Trophoblast cell (in vitro differentiated cells and primary cell): ENCODE measurements at places on chromosomes 16 and 17.
A peak's percentile ranks its signal among the peaks of the same experiment; 100 is the strongest.

- DNase-seq: no peak
Measured at GRCh38 chr16:77387815-77388209, 47.0 kb downstream of the ADAMTS18 start.

GRCh38 chr17:8869114-8869815 is 1.8 kb upstream of the PIK3R6 start:
- no peak for DNase-seq

- no peak for DNase-seq
Measured at GRCh38 chr17:44906010-44906646, 6.9 kb upstream of the EFTUD2 start.

GRCh38 chr17:1107777-1108477 is 71.9 kb downstream of the ABR start:
- no peak for DNase-seq

DNA sequence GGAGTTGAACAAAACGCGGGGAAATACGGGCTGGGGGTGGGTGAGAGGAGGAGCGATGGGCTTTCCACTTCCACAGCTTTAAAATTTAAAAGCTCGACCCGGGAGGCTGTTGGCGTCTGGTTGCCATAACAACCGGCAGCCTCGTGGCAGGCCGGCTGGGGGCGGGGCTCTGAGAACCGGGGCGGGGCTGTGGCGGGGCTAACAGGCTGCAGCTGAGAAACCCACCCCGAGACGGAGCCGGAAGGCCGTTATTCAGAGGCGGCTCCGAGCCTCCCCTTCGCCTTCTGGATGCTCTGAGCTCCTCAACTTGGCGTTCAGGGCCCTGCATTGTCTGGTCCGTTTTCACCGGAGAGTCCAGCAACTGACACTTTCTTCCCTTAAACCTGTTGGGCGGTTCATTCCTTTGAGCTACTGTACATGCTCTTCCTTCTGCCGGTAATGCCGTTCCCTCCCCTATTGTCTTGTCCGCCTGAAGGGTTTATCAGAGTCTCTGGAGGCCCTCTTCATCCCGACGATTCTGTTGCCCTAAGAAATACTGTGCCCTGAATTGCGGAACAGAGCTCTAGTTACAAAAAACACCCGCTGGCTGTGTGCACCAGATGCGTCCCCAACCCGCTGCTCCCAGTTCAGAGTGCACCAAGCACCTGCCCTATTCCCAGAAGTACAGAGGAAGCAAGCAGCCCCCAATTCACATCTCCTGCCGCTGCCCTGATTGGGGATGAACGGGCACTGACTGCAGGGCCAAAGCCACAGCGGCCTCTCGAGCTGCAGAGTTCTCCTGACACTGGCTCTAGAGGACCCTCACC is 596 bp downstream of the DNAAF8 start:
- peak; percentile 72 for DNase-seq

GRCh38 chr16:72224260-72224768 is 52.4 kb upstream of the PMFBP1 start:
- no peak for DNase-seq

- no peak for DNase-seq
Measured at GRCh38 chr16:65786916-65787315, 579.6 kb upstream of the CDH5 start.
